ENCODE measurements at places on chromosomes 3 and 15.

DNA sequence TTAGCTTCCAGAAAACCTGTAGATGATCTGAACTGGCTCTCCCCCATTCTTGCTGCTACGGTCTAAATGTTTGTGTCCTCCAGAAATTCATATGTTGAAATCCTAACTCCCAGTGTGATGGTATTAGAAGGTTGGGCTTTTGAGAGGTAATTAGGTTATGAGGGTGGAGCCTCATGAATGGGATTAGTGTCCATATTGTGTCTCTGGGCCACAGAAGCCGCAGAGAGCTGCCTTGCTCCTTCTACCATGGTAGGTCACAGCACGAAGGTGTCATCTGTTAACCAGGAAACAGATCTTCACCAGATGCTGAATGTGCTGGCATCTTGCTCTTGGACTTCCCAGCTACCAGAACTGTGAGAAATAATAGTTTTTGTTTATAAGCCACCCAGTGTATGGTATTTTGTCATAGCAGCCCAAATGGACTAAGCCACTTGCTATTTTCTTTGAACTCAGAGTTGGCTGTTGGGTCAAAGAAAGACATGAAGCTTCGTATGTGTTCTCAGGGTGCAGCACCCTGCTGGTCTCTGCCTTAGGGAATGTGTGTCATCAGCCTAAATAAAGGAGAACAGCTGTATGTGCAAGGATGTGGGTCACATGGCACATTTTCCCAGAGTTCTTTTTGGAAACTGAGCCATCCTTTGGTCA lies 317.5 kb upstream of the SLCO3A1 start:
- DNase-seq: no peak

- DNase-seq: no peak
Measured at GRCh38 chr3:95217661-95218060, 1154.8 kb downstream of the NSUN3 start.

DNA sequence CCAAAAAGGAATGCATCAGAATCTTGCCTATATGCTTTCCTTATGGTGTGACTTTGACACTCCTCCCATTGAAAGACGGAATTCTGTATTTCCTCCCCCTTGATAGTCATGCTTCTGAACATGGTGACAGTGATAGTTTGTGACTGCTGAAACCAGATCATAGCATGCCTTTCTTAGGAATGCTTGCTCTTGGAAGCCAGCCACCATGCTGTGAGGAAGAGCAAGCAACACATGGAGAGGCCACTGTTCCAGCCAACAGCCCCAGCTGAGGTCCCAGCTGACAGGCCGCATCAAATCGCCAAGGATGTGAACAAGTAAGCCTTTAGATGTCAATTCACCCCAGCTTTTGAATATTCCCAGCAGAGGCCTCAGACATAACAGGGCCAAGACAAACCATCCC lies 100.1 kb downstream of the IGF2BP2 start:
- no peak for DNase-seq

DNA sequence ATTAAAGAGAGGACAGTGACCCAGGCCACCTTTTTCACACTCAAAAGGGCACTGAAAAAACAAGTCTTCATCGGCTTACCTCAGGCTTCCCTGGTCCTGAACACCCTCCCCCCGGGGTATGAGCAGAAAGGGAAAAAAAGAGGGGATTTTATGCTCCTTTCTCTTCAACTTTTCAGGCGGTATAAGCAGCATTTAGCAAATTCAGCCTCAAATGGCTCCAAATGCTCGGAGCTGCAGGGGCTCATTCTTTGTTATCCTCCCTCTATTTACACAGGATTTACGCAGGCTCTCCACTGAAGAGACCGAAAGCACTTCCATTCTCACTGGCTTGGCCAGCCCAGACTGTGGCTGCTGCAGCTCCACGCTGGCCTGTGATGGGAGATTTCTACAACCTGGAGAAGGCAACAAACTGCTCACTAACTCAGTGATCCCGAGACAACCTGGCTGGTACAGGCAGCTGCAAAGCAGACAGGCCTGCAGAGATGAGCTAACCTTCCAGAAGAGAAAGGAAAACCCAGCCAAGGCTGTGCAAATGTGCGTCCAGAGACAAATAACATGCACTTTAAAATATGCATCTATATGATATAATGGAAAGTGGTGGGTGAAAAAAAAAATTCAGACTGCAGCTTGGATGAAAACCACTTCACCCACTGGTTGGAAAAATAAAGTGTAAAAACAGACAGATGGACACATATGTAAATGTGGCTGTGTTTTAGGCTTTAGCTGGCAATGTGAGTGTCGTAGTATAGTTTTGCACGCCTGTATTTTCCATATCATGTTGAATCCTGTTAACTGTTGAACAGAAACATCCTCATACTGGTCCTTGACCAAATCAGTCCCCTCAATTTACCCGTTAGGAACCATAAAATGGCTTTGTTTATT lies 54.2 kb downstream of the MEIS2 start:
- DNase-seq: no peak

DNA sequence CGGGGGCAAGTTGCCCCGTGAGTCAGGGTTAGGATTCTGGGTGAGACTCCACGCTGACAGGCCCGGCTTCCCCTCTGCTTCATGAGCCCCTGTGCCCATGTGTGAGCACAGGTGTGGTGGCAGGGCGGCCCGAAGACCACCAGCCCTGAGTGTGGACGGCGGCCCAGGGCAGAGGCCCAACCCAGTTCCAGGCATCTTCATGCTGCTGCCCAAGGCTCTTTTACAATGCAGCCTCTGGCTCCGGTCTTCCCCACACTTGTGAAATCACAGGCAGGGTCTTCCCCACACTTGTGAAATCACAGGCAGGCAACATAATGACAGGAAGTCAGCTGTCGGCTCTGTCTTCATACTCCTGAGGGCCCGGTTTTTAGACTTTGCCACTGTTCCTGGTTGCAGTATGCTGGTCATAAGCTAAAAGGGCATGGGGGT lies 78.8 kb downstream of the AAGAB start:
- no peak for DNase-seq

DNA sequence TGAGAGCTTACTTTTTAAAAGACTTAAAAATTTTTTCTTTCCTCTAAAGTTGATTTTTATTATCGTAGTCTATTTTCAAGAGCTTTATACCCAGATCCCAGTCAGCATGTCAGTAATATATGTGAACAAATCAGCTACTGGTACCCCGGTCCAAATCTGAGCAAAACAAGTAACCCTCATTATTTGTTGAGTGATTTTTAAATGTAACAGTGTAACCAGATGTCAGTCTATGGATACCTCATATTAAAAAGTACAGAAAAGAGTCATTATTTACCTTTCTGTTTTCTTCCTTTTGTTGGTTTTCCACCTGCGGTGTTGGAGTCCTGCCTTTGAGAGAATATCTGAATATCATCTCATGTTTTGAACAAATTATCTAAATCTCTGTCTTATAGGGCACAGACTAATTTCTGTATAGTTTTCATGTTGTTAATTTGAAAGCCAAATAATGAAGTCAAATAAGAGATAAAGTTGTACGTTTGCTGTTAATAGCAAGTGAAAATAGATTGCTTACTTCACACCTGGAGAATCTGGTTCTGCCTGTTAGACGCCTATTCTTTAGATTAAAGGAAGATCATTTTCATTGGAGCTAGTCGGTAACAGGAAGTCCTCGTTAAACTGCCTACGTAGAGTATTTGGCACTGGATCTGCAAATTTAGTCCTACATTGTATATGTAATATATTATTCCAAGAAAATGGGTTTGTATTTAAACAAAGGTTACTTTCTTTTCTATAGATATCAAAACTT lies at the start of gene STX19:
TSS of gene STX19 (minus strand) at position 505 of the 745 bp plus-strand sequence. CDS start 13,328 bp downstream, outside the sequence.
- DNase-seq: no peak

GRCh38 chr3:24713516-24713915 lies 218.9 kb upstream of the THRB start:
- DNase-seq: no peak

GRCh38 chr3:127367593-127367992 lies 79.7 kb upstream of the PRR20G start:
- no peak for DNase-seq

- no peak for DNase-seq
Measured at GRCh38 chr3:183306798-183307671, 54.0 kb downstream of the B3GNT5 start.

DNA sequence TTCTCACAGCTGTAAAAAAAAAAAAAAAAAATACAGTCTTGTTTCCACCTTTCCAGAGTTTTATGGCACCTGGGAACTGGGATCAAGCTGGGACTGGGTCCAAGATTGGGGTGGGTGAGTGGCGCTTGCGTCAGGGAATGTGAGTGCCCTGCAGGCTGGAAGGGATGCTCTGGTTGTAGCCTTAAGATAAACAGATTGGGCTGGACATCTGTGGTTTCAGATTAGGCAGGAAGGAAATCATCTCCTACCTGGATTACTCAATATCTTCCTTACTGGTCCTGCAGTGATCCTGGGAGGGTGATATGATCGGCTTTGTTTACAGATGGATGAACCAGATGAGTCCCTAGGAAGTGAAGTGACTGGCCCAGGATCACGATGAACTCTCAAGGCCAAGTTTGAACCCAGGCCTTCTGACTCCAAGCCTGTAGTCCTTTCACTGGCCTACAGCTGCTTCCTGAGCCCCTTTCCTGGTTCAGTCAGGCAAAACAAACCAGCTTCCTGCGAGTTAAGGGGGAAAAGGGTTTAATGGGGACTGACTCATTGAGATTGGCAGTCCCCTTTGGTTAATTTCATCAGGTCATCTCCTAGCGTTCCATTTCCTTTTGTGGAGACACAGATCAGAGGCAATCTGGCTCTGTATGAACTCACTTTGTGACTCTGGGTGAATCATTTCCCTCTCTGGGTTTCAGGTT lies 179.8 kb downstream of the THSD4 start:
- DNase-seq: peak; percentile 99
